ENCODE measurements at places on chromosomes 7 and 10.

DNA sequence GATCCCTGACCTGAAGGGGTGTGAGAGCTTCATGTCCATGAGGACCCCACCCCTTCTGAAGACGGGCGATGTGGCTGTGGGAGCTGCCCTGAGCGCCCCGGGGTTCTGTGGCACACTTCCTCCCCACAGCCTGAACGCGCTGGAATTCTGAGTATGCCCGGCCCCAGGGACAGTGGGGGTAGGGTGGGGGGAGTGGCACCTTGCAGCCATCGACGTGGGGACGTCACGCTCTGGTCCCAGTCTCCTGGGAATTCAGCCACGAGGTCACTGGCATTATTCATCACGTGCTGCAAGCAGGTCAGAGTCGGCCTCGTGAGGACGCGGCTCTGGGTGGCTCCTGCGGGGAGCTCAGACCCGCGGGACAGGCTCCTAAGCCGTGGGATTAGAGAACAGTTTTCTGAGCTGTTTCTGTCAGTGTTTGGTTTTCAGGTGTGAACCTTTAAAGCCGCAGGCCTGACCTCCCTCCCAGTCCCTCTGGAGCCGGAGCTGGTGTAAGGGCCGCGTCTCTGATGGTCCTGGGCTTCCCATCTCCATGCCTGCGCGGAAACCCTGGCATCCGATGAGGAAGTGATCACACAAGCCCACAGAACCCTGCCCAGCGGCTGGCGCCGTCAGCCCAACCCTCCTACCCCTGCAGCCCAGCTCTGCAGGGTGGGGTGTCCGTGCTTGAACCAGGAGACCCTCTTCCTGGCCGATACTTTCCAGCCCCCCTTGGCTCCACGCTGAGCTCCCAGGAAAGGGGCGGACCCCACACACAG lies 16.1 kb downstream of the GPR146 start:
- no peak for DNase-seq

- no peak for DNase-seq
These were observed 5.6 kb upstream of the ING3 start for GRCh38 chr7:120944826-120945562.

DNA sequence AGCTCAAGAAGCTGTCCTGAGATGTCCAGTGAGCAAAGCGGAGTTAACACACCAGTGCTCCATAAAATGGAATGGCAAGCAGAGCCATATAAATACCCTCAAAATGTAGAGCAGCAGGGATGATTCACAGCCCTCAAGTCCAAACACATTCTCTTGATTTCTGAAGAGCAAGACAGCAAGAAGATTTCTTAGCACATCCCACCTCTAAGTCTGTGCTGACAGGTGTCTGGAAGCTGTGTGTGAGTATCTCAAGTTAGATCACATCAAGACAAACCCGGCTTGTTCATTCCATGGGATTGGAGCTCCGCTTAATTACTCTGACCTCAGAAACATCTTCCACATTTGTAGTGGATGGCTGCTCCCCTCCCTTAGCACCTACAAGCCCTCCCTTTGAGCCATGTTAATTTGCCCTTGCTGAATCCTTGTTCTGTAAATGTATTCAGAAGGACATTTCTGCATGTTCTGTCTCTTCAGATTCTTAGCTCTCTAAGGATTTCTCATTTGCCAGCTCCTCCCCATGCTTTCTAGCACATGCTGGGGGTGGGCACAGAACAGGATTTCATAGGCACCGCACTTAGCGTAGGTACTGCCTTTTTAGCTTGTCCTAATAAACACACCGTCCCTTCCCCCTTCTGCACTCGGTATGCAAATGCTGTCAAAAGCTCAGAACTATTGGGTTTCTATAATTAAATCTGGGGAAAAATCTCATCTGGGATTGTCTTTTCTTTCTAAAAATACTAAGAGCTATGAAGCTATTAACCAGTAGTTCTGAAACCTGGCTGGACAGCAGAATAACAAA lies 112.7 kb downstream of the CPXM2 start:
- no peak for DNase-seq

DNA sequence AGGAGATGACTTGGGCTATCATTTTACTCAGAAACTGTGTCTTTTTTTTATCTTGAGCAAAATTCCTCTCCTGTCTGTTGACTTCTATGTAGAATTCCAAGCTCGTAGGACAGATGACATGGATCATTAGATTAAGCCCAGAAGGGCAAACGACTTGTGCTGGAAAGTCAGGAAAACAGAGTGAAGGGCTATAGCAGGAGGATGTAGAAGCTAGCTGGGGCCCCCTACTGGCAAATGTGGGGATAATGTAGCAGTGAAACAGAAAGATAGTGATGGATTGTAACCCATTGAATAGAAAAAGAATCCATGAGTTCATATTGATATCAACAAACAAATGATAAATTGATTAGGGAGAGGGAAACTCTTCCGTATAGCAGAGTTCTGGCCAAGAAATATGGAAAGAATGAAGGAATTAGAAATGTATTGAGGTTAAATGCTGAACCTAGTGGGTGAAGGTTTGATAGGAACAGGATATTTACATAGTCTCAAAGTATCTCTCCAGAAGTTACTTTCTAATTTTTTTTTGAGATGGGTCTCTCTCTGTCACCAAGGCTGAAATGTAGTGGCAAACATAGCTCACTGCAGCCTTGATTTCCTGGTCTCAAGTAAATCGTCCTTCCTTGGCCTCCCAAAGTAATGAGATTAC lies 103.6 kb downstream of the LYZL1 start:
- DNase-seq, result no peak

GRCh38 chr7:27201580-27202017 lies 1.7 kb upstream of the HOXA13 start:
- no peak for DNase-seq

GRCh38 chr7:37342176-37342687 lies 106.4 kb downstream of the ELMO1 start:
- no peak for DNase-seq

DNA sequence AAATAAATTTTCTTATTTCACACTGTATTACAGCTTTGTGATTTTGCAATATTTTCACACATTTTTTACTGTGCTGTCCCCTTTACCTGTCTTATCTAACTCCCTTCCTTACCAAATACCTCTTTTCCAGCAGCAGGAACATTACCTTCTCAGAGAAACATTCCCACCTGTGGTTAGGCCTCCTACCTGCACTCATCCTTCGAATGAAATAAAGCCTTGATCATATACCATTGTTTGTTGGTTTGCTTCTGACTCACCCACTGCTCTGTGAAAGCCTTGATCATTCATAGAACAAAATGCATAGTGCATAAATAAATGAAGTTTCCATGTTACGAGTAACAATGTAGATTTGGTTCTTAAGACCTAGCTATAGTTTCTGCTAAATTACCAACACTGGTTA lies 256.3 kb downstream of the ARL4A start:
- DNase-seq, result no peak

DNA sequence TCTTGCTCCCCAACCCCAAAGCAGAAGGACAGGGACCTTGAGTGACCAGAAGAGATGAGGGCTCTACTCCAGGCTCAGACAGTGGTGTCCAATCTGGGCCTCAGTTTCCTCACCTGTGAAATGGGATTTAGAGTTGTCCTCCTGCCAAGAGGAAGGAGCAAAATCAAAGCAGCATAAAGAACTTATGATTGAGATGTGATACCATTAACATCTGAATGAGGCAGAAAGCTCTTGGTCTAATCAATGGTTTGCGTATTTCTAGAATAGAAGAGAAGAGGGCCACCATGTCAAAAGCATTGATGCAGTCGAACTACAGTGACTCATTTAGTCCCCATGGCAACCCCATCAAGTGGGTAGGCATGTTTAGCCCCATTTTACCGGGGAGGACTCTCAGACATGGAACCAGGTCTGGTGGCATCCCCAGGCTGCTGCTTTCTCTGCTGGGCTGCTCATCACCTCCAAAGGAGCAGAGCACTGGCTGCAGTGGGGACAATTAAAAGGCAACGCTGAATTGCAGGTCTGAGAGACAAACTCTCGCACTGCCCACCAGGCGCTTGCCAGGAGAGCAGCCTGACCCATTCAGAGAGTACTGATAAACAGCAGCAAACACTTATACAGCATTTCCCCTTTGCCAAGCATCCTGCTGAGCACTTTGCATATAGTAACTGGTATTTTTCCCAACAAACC lies 175.9 kb downstream of the NEURL1 start:
- DNase-seq, result no peak

DNA sequence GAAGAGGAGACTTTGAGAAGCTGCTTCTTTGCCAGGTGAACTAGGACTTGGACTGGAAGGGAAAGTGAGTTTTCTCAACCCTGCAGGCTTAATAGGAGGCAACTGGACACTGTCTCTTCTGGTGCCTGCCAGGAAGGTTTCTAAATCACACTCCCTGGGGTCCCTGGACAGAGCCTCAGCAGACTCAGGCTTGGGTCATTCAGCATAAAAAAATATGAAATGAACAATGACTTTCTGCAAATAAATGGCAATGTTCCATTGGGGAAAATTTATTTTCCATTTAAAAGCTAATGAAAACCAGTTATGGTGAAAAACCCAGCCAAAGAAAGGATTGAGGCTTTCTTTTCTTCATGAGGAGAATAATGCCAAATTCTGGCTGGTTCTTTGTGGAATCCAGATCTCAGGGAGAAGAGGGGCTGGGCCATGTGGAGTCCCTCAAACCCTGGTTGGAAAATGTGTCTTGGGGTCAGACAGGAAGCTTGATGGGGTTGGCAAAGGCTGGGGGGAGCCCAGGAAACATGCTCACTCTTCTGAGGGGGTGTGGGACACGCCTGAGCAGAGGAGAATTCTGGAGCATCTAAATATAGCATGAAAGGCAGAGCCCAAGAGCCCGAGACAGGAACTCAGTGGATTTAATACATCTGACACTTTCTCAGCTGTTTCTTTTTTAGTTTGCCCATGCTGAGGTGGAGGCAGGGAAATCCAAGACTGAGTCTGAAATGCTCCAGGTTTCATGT lies 65.2 kb upstream of the EMX2 start:
- DNase-seq, result no peak

GRCh38 chr10:34966451-34966850 lies 123.7 kb downstream of the CUL2 start:
- no peak for DNase-seq

GRCh38 chr10:48511875-48512231 lies 93.0 kb downstream of the ARHGAP22 start:
- no peak for DNase-seq

GRCh38 chr7:110442381-110442837 lies 648.5 kb upstream of the LRRN3 start:
- no peak for DNase-seq

DNA sequence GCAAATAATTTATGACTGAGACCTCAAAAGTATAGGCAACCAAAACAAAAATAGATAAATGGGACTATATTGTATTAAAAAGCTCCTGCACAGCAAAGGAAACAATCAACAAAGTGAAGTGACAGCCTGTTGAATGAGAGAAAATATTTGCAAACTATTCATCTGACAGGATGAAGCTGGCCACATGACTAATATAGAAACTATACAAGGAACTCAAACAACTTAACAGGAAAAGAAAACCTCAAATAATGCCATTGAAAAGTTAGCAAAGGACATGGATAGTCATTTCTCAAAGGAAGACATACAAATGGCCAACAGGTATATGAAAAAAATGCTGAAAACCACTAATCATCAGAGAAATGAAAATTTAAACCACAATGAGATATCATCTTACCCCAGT lies 245.1 kb downstream of the STK31 start:
- no peak for DNase-seq

- DNase-seq, result no peak
These were observed 10.0 kb downstream of the TMEM120A start for GRCh38 chr7:75984130-75985008.

DNA sequence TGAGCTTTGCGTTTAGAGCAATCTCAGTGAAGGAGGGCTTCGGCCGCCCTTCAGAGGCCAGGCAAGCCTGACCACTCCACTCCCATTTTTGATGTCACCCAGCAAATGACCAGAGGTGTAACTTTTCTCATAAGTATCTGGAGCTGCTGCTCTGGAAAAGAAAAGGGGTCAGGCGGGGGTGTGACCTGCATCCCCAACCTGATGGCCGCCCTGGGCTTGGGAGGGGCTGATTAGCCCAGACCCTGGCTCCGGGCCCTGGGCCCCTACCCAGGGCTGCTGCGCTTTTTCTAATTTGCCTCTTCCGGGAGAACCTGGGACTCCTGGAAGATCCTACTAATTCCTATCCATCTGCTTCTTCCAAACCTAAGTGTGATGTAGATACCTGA lies 9.6 kb upstream of the EBF3 start:
- no peak for DNase-seq

GRCh38 chr10:57759777-57760176 lies 507.9 kb downstream of the IPMK start:
- DNase-seq, result no peak

- no peak for DNase-seq
These were observed 15.8 kb downstream of the SCIN start for GRCh38 chr7:12586271-12586670.

- DNase-seq, result no peak
These were observed 265.5 kb downstream of the PTPRN2 start for GRCh38 chr7:158321936-158322615.

DNA sequence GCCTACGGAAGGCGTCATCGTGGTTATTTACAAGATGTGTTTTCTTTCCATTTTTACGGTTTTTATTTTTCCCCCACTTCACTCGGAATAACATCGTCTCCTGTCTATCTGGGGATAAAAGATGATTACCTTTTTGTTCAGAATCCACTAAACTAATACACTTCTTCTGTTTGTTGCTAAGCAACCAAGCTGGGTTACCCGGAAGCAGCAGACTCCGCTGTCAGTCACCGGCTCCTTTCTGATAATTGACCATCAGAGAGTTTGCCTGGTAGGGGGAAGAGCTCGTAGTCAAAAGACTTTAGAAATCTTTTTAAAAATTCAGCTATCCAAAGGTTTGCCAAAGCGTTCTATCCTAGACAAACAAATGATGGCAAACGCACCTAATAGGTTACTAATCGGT lies 75.0 kb upstream of the SFMBT2 start:
- DNase-seq, result no peak

DNA sequence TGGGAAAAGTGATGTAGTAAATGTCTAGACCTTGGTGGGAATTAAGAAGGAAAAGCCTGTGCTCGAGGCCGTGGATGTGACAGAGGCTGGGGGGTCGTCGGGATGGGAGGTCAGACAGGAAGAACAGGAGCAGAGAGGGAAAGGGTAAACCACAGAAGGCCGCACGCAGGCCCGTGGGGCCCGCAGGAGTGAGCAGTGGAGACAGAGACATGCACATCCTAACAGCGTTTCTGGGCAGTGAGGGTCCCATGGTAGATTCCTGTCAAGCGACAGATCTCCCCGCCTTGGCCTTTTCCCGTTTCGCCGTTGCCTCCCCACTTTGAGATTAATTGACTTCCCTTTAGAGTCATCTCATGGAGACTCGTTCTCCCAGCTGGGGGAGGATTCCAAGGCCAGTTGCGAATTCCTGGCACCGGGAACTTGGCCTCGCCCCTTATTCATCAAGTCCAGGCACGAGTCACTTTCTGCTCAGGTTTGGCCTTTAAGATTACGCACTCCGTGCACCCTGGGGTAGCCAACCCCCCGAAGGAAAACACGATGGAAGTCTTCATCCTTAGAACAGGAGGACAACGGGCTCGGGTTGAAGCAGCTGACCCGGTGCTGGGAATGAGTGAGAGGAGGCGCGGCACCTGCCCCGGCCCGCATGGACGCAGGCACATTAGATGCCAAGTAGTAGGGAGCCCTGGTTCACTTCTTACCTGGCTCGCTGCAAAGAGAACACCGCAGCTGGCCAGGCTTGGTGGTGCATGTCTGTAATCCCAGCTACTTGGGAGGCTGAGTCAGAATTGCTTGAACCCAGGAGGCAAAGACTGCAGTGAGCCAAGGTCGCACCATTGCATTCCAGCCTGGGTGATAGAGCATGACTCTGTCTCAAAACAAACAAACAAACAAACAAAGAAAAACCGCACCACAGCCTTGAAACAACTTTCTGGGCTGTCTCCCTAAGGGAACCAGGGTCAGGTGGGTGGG lies 315.2 kb upstream of the SHH start:
- DNase-seq, result no peak

Measured in 8988T (cell line).